HepG2 (cell line): ENCODE measurements at places on chromosomes 5 and 9. TPM values are rescaled to one million over a fixed set of nuclear protein-coding genes. Genes with fewer than 3 reads are reported as not detected.

The FSTL4 gene
- total RNA-seq, result 1.9 and 2.1 TPM in 2 replicates

DNA sequence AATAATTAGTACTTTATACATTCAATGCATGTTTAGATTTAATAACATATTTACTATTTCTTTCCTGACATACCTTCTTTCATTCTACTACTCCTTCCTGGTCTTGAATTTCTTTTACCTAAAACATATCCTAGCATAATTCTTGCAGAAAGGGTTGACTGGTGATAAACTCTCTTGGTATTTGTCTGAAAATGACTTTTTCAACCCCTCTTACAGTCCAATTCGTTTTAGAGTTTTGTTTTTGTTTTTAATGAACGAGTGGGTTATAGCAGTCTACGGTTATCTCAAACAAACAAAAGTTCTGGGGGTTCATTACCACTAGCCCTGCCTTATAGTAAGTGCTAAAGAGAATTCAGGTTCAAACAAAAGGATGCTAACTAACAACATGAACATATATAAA lies 69.6 kb upstream of the ALDH1B1 start:
- H3K27me3 ChIP-seq, result peaks cover 7% of the 10 kb centered on the region; the same call in 1 of the 3 replicates
- H3K4me3 ChIP-seq, result no peak overlapping the region
- no peaks in the 10 kb centered on the region for H3K4me1 ChIP-seq
- H3K27ac ChIP-seq, result no peak overlapping the region

GRCh38 chr5:177109810-177110209 lies 23.1 kb downstream of the FGFR4 start:
- H3K27me3 ChIP-seq, result no peaks in the 10 kb centered on the region
- no peaks in the 10 kb centered on the region for H3K36me3 ChIP-seq
- H3K4me1 ChIP-seq, result peaks cover 87% of the 10 kb centered on the region
- no peak for DNase-seq

The DMRTA1 gene
- total RNA-seq, result 0.07 and 0.13 TPM in 2 replicates

- peaks cover 3% of the 10 kb centered on the region for H3K36me3 ChIP-seq
- no peaks in the 10 kb centered on the region for H3K4me1 ChIP-seq
- no peaks in the 10 kb centered on the region for H3K27me3 ChIP-seq
Observed at GRCh38 chr5:43634621-43635020, 31.6 kb downstream of the NNT start.

- no peak overlapping the region for H3K4me3 ChIP-seq
- H3K27me3 ChIP-seq, result no peaks in the 10 kb centered on the region
- no peaks in the 10 kb centered on the region for H3K36me3 ChIP-seq
- DNase-seq, result no peak
Observed at GRCh38 chr9:111969061-111969460, 72.4 kb downstream of the UGCG start.

The SIT1 gene
- 0.09 and 0.24 TPM in 2 replicates for total RNA-seq
